ENCODE measurements at places on chromosomes 16 and 17.

GRCh38 chr17:77058016-77058415 lies 82.8 kb upstream of the SEC14L1 start:
- DNase-seq: no peak
- H3K4me3 ChIP-seq: no peak overlapping the region
- H3K36me3 ChIP-seq: no peaks in the 10 kb centered on the region
- H3K4me1 ChIP-seq: peaks cover 3% of the 10 kb centered on the region
- H3K27ac ChIP-seq: no peak overlapping the region

DNA sequence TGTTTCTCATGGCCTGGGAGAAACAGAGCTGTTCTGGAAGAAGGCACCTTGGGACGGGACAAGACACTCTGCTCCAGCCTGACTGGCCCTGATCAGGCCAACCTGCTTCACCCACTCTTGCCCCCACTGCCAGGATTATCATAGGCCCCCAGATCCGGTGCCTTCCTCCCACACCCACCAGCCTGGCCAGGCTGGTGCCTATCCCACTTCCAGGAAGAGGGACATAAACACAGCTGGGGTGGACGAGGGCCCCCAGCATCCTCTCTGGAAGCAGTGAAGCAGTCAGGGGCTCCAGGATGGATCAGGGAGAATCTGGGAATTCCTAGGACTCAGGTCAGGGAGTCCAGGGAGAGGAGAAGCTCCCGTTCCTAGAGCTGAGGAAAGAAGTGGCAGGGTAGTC lies 16.9 kb upstream of the ITGA3 start:
- no peaks in the 10 kb centered on the region for H3K36me3 ChIP-seq
- H3K27ac ChIP-seq: no peak overlapping the region
- peaks cover 38% of the 10 kb centered on the region for H3K27me3 ChIP-seq
- no peaks in the 10 kb centered on the region for H3K4me1 ChIP-seq
- no peak overlapping the region for H3K4me3 ChIP-seq

GRCh38 chr17:76390003-76390421 lies 5.6 kb downstream of the SPHK1 start:
- no peaks in the 10 kb centered on the region for H3K27me3 ChIP-seq
- peaks cover 43% of the 10 kb centered on the region for H3K36me3 ChIP-seq
- no peak overlapping the region for H3K4me3 ChIP-seq
- H3K27ac ChIP-seq: no peak overlapping the region
- peaks cover 10% of the 10 kb centered on the region for H3K4me1 ChIP-seq
- DNase-seq: no peak

GRCh38 chr16:4487955-4488498 lies 11.8 kb downstream of the HMOX2 start:
- peaks cover 2% of the 10 kb centered on the region for H3K4me1 ChIP-seq
- H3K27ac ChIP-seq: no peak overlapping the region
- H3K36me3 ChIP-seq: peaks cover 14% of the 10 kb centered on the region
- DNase-seq: no peak
- H3K4me3 ChIP-seq: no peak overlapping the region
- no peaks in the 10 kb centered on the region for H3K27me3 ChIP-seq

DNA sequence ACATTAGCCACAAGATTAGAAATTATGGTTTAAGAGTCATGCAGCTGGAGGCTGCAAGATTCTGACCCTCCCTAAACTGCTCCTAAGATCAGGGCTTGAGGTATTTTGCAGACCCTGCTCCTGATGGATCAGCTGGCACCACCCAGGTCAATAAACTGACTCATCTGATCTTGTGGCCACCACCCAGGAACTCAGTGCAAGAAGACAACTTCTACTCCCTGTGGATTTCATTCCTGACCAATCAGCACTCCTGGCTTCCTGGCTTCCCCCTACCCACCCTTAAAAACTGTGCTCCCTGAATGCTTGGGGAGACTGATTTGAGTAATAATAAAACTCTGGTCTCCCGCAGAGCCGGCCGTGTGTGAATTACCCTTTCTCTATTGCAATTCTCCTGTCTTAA lies 25.0 kb upstream of the MILR1 start:
- H3K4me1 ChIP-seq: peaks cover 7% of the 10 kb centered on the region
- no peak for DNase-seq
- no peaks in the 10 kb centered on the region for H3K36me3 ChIP-seq
- H3K27ac ChIP-seq: no peak overlapping the region

- no peak overlapping the region for H3K4me3 ChIP-seq
- H3K4me1 ChIP-seq: no peaks in the 10 kb centered on the region
- H3K36me3 ChIP-seq: no peaks in the 10 kb centered on the region
- no peak overlapping the region for H3K27ac ChIP-seq
- H3K27me3 ChIP-seq: peaks cover 6% of the 10 kb centered on the region
Measured at GRCh38 chr17:6046431-6046830, 23.7 kb upstream of the WSCD1 start.
